ENCODE measurements at places on chromosomes 1 and 21. TPM values are rescaled to one million over a fixed set of nuclear protein-coding genes. Genes with fewer than 3 reads are reported as not detected.

Gene BEND5
- 20.4 TPM for polyA plus RNA-seq

Gene CFAP107
- polyA plus RNA-seq = not detected

Gene PLEKHA6
- 12.8 TPM for polyA plus RNA-seq

Gene HMGCS2
- polyA plus RNA-seq = 0.32 TPM

Gene CXADR
- polyA plus RNA-seq = 2.3 TPM

Gene TBX15
- polyA plus RNA-seq = 0.48 TPM

Gene PDXK
- polyA plus RNA-seq = 76.8 TPM

Gene AADACL3
- polyA plus RNA-seq = not detected

Gene OR2T11
- polyA plus RNA-seq = not detected

Gene EFNA4
- 10.0 TPM for polyA plus RNA-seq

Data from adrenal gland (tissue), 19 donors.